Stimulated activated CD4-positive, alpha-beta T cell treated with anti-CD3 and anti-CD28 coated beads, Interleukin-1b, Interleukin-23, amount 100 ng/mL, for 1 hour (primary cell): ENCODE measurements at places on chromosomes 1 and 21.

DNA sequence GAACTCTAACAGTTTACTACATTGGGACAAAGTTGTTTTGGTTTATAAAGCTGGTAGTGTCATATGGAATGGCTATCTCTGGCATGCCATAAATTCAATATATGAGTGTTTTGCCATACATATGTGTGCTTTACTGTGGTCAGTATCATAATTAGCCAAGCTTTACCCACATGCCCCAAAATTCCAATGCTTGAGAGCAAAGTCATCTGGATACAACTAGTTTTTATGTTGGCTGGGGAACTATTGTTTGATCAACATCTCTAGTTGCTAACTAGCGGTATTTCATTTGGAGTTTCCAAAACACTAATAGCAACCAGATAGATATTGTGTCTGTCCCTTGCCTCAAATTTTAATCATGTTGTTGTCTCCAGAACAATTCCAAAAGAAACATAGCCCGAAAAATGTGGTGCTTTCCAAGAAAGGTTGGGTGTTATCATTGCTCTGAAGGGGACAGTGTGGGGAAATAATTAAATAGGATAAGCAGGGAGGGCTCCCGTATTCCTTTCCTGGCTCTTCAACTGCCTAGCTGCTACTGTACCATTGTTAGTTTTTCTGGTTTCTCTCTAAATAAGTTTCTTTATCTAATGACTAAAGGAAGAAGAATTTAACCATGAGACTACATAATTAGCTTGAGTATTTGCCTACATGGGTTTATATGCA lies 136.1 kb downstream of the TGFB2 start:
- no peak for DNase-seq

DNA sequence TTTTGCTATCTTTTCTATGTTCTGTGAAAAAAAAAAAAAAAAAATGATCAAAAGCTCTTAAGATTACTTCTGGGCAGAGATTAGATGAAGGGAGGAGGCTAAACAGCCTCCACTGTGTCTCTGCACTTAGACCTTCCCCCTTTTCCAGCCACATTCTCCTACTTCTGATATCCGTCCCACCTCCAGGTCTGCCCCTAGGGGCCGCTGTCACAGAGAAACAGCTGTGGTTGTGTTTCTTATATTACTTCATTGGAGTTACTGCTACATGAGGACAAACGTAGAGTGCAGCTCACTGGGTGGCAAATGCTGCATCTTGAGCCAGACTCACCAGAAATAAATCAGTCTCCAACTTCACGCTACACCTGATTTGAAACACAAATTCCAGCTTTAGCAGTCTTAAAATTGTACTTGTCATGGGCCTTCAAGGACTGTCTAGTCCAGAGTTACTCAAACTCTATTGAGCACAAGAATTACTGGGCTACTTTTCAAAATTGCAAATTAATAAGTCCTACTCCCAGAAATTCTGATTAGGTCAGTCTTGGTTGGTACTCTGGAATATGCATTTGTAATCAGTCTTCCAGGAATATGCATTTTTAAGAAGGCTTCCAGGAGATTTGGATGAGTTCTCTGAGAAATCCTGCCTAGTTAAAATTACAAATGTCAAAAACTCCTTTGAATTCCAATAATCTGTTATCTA lies 125.2 kb upstream of the PTBP2 start:
- DNase-seq: no peak

DNA sequence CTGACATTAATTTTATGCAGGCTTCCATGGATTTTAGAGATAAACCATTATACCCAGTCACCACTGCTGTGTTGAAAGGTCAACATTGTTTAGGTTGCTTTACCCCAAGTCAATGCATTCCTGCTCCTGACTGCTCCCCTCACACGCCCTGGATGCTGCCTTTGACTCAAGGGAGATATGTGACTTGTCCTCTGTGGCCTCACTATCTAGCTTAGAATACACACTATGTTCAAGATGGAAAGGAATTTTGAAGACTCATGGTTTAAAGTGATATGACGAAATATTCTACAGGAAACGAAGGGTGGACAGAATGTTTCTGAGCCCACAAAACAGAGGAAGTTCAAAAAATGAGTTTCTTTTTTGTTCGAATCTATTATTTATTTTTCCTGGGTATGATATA lies 170.4 kb upstream of the NR5A2 start:
- DNase-seq: no peak

DNA sequence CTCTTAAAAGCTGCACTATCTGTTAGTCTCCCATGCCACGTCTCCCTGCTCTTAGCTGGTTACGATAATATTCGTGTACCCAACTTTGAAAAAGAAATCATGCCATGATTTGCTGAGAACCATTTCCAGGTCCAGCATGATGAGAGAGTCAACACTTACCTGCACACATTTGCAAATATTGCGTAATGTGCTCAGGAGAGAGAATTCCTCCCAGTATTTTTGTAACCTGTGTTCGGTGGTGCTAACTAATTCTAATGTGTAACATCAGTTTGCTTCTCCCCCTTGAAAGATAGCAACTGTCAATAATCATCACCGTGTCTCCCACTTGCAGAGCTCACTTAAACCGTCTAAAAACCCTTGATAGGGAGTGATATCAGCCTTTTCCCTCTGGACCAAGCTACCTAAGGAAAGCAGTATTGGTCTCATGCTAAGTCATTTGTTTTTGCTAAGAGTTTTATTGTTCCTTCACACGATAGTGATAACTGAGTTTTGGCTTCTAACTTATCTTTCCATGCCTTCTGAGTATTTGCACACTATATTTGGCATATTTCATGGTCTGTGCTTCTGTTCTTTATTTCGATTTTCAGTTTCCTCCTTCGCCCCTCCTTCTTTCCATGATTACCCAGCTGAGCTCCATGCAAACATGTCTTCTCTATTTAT lies 61.1 kb upstream of the IRF2BP2 start:
- DNase-seq: no peak

DNA sequence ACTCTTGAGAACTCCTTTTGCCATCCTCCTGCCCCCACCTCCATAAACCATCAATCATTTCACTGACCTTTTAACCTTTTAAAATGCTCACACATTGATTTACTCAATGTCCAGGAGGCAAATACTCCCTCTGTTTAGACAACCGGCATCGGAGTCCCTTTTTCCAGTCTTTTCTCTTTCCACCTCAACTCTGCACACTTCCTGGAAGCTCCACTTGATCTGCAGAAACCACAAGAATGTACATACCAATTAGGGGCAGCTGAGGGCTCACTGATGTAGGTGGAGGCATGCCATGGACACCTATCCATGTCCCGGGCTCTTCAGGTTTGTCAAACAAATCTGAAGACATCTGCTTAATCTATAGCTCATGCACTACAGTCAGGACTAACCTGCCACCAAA lies 5.3 kb upstream of the AMIGO1 start:
- no peak for DNase-seq
